Mesangial cell (primary cell): ENCODE measurements at places on chromosomes 1 and 21. TPM values are rescaled to one million over a fixed set of nuclear protein-coding genes. Genes with fewer than 3 reads are reported as not detected.

The L1TD1 gene
- under 0.01 TPM in 1 of 2 replicates, not detected in the other for total RNA-seq

The CCDC17 gene
- under 0.01 and 0.89 TPM in 2 replicates for total RNA-seq

The FTCD gene
- not detected in 2 replicates for total RNA-seq

The SLC1A7 gene
- not detected in 2 replicates for total RNA-seq

The KRTAP19-3 gene
- total RNA-seq: not detected in 2 replicates

The TRIM46 gene
- total RNA-seq: 6.0 and 11.2 TPM in 2 replicates

The C1orf185 gene
- total RNA-seq: not detected in 2 replicates

The KIF2C gene
- 3.9 and 84.2 TPM in 2 replicates for total RNA-seq

The PAQR7 gene
- total RNA-seq: 9.3 and 15.5 TPM in 2 replicates

The PRKAA2 gene
- total RNA-seq: 2.4 and 3.4 TPM in 2 replicates
